ENCODE measurements at places on chromosomes 7 and 10. TPM values are rescaled to one million over a fixed set of nuclear protein-coding genes. Genes with fewer than 3 reads are reported as not detected.

Gene EPHA1
- total RNA-seq, result 2.8 TPM

Gene ZFAND2A
- total RNA-seq, result 21.6 TPM

Gene FZD8
- total RNA-seq, result 0.18 TPM

Gene ZNF503
- total RNA-seq, result 0.40 TPM
